Effector memory CD8-positive, alpha-beta T cell (primary cell): ENCODE measurements at places on chromosomes 2 and 18.

- no peak for DNase-seq
These were observed 44.0 kb downstream of the PTRHD1 start for GRCh38 chr2:24749069-24749691.

GRCh38 chr2:23835988-23836387 lies 90.9 kb downstream of the ATAD2B start:
- no peak for DNase-seq

DNA sequence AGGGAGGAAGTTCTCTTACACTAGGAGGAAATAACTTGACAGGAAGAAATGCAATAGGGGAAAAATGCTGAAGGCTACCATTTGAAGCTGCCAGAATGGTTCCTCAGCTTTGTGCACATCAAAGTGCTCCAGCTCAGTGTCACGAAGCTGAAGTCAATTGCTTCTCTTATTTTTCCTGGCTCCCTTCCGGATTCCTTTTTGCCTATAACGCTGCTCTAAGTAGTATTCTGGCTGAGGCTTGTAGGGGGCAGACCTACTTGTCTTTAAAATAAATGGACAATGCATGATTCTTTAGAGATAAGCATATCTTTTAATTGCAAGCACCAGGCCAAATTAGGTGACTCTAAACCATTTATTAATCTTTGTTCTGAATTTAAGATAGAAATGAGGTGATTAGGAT lies 60.3 kb upstream of the SCN1A start:
- no peak for DNase-seq

DNA sequence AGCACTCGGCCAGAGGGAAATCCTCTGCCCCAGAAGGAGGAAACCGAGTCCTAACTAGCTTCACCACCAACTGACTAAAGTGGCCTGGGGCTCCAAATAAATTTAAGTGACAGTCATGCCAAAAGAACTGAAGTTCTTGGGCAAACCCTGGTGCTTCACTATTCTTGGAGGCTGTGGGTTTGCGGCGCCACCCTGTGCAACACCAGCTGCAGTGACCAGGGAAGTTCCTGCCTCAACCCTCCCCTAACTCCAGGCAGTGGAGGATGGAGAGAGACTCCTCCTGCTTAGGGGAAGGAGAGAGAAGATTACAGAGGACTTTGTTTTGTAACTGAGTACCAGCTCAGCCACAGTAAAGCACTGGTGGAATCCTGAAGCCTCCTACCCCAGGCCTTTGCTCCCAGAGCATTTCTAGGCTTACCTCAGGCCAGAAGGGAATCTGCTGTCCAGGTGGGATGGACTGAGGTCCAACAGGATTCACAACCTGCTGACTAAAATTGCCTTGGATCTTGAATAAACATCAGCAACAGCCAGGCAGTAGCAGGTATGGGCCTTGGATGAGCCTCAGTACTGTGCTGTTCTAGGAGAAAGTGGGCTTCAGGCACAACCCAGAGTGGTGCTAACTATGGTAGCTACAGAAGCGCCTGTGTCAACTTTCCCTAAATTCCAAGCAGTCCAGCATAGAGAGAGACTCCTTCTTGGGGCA lies 29.4 kb upstream of the BMP10 start:
- no peak for DNase-seq

GRCh38 chr2:103667335-103667884 lies 905.6 kb downstream of the TMEM182 start:
- no peak for DNase-seq

DNA sequence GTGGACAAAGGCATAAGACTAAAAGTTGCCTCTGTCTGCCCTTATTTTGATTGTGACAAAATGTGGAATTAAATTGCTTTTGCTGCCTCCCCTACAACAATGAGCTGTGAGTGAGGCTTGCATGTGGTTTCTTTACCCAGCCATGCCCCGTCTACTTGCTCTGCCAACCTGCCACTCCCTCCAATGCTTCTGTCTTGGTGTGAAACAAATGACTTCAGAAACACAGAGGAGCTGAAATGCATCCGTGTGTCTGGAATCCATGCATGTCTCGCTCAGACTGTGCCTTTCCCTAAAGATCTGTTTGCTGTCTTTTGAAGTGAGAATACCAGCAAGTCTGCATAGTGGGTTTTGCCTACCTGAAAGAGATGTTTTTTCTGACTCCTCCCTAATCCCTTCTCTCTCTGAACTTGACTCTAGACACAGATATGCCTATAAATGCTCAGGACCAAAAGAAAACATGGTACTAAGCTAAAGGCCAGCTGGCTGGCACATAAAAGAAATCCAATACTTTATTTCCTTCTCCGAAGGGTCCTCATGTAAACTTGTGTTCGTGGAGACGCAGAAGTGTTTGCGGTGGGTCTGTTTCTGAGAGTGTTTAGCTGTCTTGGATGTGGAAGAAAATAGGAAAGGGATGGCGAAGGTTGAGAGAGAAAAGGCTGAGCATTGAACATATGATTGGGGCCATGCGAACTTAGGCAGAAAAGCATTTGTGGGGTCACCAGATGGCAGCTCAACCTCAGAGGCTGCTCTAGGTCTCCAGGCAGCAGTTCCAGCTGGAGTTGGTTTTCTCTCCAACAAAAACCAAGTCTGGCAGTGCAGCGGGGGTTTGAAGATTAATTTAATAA lies 120.5 kb downstream of the CCBE1 start:
- DNase-seq: no peak

GRCh38 chr2:144914113-144914512 lies 394.2 kb upstream of the ZEB2 start:
- no peak for DNase-seq

- DNase-seq: no peak
These were observed 88.9 kb upstream of the THOC1 start for GRCh38 chr18:356778-357177.

- DNase-seq: no peak
These were observed 379.0 kb downstream of the IRS1 start for GRCh38 chr2:226420646-226421045.

DNA sequence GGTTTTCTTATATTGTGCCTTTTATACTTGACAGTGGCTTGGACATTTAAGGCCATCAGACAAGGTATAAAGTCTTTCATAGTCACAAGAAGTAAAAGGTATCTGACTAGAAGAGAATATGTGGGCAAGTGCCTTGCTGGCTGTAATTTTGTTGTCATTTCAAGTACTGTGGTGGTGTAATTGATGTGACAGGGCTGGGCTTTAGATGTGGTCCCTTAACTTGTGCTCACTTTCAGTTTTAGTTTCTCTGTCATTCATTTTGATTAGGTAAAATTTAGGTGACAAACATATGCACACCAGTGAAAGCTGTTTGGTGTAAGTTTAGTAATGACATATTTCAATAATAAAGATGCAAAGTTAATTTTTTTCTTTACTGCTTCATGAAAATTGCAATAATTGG lies 31.2 kb upstream of the TBR1 start:
- DNase-seq: no peak

DNA sequence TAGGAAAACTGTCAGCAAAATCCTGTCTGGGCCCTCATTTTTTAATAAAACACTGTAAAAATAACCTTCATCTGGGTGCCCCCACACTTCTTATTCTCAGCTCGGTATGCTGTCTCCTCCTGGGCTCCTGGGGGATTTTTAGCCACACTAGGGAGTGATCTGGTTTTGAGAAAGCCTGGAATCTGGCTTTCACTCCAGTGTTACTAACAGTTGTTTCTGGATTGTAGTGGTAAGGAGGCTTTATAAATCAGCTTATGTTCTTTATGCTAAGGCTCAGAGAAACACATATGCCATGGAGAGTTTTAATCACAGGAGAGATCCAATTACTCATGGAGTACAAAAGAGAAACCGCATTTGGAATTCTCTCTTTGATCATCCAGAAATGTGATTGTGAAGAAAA lies 744.3 kb upstream of the SOX11 start:
- no peak for DNase-seq

DNA sequence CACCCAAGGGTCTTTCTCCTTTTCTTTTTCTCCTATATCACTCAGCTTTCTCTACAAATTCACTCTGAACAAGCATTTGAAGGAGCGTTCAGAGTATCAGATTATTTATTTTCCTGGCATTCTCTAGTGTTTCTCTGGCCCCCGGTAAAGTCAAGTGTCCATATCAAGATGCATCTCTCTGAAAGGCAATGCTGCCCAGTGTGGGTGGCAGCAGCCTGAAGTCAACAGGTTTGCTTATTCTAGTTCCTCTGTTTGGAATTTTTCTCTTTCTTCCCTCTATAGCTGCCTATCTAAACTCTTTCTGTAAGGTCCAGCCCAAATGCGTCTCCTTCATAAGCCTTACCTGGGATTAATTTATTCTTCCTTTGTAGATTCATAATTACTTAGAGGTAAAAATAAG lies 526.2 kb upstream of the TNP1 start:
- no peak for DNase-seq

- DNase-seq: no peak
These were observed 44.2 kb upstream of the DSC1 start for GRCh38 chr18:31206787-31207381.

- DNase-seq: no peak
These were observed 8.7 kb upstream of the CRYGA start for GRCh38 chr2:208172125-208172524.

DNA sequence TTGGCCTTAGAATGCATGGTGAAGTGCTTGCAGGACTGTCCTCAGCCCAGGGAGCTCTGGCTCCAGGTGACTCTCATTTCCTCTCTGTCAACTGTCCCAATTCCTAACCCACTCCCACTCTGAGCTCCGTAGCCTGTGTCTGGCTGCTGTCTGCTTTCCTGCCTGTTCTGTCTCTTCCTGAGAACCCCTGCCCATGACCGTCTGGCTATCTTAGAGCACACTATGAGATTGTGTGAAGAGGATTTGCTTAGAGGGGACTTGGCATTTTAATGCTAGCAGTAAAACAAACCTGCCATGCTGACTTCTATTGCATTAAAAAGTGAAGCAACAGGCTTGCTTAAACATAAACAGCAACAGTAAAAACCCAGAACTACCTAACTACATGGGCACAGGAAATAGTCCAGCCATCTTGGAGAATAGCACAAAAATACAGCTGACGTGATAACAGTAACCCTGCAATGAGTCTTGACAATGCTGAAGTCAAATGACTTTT lies 234.7 kb downstream of the PRKCE start:
- no peak for DNase-seq

DNA sequence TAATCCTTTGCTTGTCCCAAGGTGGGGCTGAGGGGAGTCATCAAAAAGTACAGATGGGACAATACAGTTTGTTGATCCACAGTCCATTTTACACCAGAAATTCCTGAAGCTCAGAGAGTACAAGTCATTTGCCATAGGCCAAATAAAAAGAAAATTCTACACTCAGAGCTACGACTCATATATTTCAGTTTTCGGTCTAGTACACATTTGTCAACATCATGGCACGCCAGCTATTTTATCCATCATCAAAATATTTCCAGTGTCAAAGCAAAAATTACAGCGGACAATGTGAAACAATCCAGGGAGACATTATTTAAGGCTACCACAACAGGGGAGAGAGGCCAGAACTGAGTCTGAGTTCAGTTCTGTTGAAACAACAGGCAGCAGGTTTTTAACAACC lies 587.5 kb upstream of the DSEL start:
- no peak for DNase-seq

GRCh38 chr2:30778611-30779010 lies 28.6 kb downstream of the CAPN13 start:
- no peak for DNase-seq

- no peak for DNase-seq
These were observed 69.4 kb upstream of the SH3RF3 start for GRCh38 chr2:109059474-109060165.

DNA sequence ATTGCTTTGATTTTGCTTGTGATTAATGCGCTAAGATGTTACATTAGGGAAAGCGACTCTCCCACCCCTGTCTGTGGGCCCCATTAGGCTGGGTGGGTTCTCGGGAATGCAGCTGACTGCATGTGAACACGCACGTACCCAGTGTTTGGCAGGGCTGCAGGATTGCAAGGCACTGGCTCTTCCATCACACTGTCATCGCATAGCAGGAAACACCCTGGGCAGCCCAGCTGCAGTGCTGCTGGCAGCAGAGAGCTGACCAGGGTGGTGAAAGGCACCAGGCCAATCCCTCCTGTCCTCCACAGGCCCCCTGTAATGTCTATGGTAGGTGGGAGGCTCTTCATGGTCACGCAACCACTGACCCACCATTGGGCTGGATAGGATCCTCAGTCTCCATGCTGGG lies 34.4 kb upstream of the FZD7 start:
- DNase-seq: no peak

GRCh38 chr2:27069961-27070618 lies 1.4 kb downstream of the OST4 start:
- no peak for DNase-seq

- no peak for DNase-seq
These were observed 168.2 kb downstream of the FAM210A start for GRCh38 chr18:13558124-13558523.
